ENCODE measurements at places on chromosomes 5 and 9.

GRCh38 chr9:135662758-135663450 lies at the start of gene LCN9:
TSS of gene LCN9 (plus strand) at chr9:135663309. CDS start at chr9:135663322, 13 bp downstream.
- no peak for DNase-seq

- no peak for DNase-seq
These were observed 172.2 kb upstream of the GRAMD2B start for GRCh38 chr5:126251024-126251423.

GRCh38 chr9:94586814-94587213 lies 6.8 kb downstream of the FBP2 start:
- DNase-seq = no peak

DNA sequence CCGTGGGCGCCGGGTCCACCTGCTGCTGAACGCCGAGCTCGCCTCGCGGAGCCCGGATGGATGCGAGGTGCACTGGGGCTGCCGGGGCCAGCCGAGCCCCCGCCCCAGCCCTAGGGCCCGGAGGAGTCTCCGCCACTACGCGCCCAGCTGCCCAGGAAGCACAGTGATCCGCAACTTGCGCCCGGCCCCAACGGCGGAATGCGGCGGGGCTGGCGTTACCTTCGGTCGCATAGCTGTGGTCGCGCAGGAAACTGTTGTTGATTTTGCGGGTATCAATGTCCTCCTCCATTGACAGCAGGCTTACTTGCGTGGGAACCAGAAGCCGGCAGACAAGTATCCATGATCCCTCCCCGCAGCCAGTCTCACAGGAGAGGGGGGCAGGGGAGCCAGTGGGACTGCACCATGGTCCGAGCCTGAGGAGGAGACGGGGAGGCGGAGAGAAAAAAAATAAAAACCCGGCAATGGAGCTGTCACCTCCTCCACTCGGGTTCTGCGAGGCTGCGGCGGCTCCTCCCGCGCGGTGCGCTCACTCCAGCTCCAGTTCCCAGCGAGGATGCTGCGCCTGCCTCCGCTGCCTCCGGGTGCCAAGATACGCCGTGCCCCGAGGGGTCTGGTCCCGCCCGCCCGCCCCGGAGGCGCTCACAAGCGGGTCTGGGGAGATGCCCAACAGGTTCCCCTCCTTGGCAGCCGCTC lies 628 bp downstream of the PPP2R2B start:
- DNase-seq = no peak

GRCh38 chr5:95892784-95893354 lies 68.8 kb downstream of the ELL2 start:
- DNase-seq = no peak

DNA sequence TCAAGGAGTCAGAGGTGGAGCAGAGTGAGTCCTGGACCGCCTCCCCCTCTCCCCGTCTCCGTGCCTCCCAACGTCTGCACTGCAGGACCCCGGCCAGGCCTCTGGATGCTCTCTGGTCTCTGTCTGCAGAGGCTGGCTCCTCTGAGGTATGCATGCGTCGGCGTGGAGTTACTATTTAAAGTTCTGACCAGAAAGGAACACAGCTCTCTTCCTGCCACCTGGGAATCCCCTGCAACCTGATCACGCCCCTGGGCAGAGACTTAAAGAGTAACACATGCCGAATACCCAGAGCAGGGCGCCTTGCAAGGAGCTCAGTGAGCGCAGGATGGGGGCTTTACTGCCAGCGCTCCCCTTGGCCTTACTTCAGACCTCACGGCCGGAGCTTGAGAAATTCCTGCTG lies 16.0 kb downstream of the ANXA6 start:
- no peak for DNase-seq

DNA sequence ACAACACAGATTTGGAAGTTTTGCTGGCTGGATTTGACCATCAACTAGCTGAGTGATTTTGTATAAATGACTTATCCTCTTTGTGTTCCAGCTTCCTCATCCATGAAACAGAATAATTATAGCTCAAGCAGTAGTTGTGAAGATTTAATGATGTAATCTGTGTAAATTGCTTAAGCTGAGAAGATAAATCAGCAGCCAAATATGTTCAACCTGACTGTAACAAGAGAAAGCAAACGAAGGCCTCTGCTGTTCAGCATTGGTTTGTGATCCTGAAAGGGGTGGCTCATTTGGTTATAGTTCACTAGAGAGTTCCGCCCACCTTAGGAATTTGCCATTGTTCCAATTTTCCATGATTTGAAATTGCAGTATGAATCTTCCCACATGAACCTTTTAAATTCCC lies 75.7 kb upstream of the CCDC112 start:
- no peak for DNase-seq

GRCh38 chr9:89686126-89686525 lies 81.3 kb downstream of the GADD45G start:
- DNase-seq = no peak

DNA sequence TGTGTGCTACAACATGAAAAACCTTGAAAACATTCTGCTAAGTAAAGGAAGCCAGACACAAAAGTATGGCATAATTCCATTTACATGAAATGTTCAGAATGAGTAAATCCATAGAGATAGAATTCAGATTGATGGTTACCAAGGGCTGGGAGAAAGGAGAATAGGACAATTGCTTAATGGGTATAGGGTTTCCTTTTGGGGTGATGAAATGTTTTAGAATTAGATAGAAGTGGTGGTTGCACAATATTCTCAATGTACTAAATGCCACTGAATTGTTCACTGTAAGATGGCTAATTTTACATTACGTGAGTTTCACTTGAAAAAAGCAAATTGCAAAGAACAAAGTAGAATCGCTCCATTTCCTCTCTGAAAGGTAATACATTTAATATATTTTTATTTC lies 43.0 kb upstream of the GAS1 start:
- DNase-seq = no peak

DNA sequence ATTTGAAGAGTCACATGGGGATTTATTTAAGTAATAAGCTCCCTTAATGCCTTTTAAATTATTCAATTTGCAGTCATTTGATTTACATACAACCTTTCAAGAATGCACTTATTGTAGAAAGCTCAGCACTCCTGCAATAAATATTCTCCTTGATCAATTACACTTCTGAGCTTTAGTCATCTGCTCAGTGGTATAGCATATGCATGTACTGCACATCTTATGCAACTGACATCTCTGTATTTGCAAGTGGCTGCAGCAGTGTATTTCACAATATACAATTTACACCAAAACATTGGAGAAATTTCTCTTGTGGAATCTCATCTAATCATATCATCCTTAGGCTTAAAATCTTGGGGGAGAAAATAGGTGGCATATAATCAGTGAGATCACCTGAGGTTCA lies 325.7 kb downstream of the SLF1 start:
- no peak for DNase-seq

DNA sequence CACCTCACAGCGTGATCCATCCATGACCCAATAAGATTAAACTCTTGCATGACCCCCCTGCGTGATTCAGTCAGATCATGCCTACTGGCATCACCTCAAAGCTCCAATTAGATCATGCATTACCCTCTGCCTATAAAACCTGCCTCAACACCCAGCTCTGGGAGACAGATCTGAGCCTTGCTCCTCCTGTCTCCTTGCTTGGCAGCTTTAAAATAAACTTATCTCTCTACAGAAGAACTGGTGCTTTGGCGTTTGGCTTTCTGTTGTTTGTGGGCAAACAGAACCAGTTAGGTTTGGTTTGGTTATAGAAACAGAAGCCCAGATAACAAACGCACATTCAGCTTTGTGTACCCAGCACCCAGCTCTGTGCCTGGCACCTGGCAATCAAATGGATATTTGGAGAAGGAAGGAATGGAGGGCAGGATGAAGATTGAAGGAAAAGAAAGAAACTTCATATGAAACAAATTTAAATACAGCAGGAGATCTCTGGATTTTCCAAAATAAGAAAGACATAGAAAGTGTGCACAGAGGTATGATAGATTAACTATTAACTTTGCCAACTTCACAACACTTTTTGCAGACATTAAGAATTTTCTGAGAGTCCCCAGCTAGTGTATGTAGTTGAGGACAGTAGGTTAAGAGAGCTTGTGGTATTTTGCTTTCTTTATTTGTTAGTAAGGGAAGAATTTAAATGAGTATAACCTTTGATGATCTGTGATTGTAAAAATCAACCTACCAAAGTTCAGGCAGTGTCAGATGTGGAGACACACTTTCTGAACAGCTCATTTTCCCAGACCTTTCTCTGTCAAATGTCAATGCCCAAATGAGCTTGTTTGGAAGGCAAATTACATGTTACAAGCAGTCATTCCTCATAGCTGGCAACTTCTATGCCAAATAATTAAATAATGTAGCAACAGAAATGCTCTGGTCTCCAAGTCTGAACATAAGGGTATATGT lies 102.1 kb upstream of the ASTN2 start:
- DNase-seq = no peak

DNA sequence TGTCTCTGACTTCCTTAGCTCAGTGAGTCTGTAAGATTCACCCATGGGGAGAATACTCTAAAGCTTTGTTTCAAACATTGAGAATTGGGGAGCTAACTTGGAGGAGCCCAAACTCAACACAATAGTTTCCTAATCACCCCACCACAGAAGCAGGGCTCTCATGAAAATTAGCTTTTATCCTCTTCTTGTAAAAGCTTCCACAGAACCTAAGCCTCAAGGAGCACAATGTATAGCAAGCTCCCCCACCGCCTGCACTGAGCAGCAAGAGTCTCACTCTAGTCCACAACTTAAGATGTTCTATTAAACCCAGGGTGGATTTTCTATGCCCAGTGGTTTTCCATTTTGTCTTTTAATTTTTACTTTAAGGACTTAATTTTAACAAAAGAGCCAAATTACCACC lies 48.9 kb upstream of the GRHPR start:
- no peak for DNase-seq

GRCh38 chr9:74800226-74800625 lies 87.5 kb downstream of the TRPM6 start:
- DNase-seq = no peak

- DNase-seq = no peak
These were observed 7.8 kb upstream of the ORM1 start for GRCh38 chr9:114314881-114315722.

GRCh38 chr9:69660304-69660703 lies 11.9 kb downstream of the APBA1 start:
- DNase-seq = no peak

- no peak for DNase-seq
These were observed 467.3 kb upstream of the FTMT start for GRCh38 chr5:121384359-121384758.

DNA sequence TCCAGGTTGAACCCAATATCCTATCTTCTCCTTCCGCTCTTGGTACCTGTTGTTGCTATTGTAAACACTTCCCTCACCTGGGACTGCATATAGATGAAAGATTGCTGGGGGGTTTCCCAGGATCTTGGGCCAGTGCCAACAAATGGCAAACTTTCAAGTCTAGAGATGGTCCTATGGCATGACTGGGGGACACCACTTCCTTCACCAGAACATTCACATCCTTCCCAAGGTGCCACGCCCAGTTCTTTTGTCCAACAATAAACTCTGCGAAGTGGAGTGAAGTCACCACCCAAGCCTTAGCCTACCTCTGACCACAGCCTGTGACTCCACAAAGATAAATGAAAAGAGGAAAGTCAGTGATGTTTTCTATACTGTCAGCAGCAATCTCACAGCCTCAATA lies 34.4 kb downstream of the DOCK8 start:
- no peak for DNase-seq

- DNase-seq = peak; percentile 56
These were observed 5.7 kb upstream of the EGFL7 start for GRCh38 chr9:136656795-136657611.

GRCh38 chr5:66553916-66554575 lies 42.1 kb upstream of the MAST4 start:
- no peak for DNase-seq

All from KG1 (cell line).